ENCODE measurements at places on chromosomes 1 and 21. TPM values are rescaled to one million over a fixed set of nuclear protein-coding genes. Genes with fewer than 3 reads are reported as not detected.

Gene C4BPA
- not detected for total RNA-seq

GRCh38 chr1:67427947-67428346 lies 2.3 kb downstream of the SERBP1 start:
- no peak for DNase-seq

GRCh38 chr1:1603671-1604373 lies 3.9 kb upstream of the FNDC10 start:
- no peak for DNase-seq

Gene PRR9
- total RNA-seq = not detected

DNA sequence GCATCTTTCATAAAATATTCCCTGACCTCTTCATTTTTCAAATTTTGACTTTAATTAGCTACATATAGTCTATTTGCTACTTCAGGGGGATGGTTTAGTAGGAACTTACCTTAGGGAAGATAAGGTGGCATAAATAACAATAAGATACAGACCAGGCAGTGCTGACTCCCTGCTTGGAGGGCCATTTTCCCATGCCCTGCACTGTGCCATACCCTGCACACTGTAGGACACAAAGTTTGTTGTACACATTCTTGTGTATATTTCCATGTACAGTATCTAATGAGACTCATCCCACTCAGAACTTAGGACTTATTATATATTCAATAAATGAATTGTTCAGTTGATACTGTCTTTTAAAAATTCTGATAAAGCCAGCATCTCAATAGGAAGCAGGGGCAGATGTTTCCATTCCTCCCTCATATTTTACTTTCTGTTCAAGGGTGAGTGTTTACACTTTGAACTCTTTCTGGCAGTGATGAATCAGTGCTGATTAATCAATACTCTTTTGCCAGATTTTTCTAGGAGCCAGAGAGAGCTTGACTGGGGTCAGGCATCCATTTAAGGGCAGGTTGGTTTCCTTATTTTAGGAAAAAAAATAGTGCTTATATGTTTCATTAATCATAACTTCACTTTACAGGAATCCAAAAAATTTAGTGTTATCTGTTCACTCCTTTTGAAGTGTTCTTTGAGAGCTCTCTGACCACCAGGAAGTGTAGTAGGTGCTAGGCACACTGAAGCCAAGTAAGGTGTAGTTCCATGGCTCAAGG lies 30.6 kb downstream of the MPZL1 start:
- no peak for DNase-seq

DNA sequence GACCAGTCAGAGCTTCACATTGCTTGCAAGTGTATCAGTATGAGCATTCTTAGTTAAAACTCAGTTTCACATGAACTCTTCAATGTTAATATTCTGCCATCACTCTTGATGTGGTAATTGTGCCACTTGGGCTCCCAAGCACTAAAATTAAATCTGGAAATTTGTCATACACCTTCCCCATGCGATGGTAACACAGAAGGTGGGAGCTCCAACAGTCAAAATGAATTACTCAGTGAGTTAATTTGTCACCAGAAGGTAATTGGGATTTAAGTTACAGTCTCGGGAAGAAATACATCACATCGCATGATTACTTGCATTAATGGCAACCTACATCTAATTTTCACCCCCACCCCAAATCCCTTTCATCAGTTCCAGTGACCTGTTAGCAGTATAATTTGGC lies 376.5 kb upstream of the DAB1 start:
- DNase-seq = no peak

- peak; percentile 8 for DNase-seq
Observed at GRCh38 chr1:5329068-5329739, 663.0 kb downstream of the NPHP4 start.

DNA sequence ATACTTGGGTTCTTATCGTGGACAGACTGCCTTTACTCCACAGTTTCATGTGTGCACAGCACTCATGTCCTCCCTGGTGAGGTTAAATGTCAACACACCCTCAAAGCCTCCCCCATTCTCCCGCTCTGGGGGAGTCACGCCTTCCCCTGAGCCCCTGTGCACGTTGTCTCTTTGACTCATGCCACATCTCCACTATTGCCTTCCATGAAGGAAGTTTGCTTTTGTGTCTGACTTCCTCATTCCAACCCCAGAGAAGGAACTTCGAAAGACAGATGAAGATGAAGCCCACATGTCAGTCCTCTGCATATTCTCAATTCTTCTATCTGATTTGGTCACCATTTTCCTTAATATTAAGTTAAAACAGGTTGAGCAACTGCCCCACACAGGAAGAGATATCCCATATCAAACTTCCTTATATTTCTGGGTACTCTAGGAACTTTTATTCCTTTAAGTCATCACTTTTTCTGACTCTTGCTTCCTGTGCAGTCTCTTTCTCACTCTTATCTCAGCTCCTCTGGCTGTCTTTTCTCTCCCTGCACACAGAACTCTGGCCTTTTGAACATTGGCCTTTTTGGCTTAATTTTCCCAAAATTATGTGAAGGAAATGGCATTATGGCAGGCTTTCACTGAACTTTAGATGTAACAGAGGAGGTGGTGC lies 41.5 kb downstream of the C4BPA start:
- DNase-seq = no peak

DNA sequence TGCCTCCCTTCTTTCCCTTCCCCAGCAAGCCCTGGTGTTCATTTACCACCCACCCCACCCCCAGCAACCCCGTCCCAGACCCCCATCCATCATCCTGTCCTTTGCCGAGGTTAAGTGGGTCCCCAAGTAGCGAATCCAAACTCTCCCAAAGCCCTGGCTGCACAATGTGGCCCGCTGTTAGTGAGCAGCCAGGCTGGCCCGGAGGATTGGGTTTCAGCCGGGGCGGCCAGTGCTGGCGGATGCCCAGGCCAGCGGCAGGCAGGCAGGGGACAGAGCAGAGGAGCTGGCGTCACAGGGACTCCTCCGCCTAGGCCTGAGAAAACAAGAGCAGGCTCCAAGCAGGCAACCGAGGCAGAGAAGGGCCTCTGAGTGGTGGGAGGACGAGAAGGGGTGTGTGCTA lies 61.4 kb downstream of the EPHB2 start:
- no peak for DNase-seq

DNA sequence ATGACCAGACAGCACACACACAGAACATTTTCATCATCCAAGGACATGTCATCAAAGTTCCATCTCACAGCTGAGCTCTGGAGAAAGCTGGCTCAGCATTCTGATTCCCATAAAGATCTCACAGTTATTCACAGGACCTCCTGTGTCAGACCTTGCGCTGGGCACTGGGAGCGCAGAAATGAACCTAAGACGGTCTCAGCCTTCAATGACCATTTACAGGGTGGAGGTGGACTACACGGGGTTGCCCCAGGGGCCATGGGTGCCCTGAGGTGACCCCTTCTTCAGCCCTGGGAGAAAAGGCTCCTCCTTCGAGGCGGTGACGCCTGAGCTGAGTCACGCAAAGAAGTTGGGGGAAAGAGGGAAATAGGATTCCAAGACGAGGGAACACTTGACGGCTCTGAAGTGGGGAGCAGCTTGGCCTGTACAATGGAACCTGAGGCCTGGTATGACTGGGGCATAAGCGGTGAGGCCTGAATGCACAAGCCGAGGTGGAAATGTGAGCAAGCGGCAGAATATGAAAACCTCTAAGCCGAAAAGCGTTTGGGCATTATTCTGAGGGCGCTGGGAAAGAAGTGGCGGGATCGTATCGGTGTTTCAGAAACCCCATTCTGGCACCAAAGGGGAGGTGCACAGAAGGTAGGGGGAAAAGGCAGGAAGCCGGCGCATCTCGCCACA lies 797 bp downstream of the CC2D1B start:
- DNase-seq = peak; percentile 10

DNA sequence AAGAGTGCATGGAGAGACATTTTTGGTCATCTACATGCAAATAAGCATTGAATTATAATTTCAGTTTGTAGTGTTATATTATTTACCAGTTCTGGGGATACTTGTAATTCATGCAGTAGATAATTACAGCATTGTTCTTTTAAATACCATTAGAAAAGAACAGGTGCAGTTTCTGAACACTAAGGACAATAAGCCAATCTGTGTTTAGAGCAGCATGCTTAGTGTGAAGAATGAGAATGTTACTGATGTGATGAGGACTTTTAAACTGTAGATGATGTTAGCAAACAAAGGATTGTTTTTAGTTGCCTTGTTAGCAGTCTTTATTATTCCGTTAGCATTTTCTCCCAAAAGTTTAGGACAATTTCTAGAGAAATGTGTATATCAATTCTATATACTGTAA lies 348.3 kb downstream of the BRINP3 start:
- DNase-seq = no peak

DNA sequence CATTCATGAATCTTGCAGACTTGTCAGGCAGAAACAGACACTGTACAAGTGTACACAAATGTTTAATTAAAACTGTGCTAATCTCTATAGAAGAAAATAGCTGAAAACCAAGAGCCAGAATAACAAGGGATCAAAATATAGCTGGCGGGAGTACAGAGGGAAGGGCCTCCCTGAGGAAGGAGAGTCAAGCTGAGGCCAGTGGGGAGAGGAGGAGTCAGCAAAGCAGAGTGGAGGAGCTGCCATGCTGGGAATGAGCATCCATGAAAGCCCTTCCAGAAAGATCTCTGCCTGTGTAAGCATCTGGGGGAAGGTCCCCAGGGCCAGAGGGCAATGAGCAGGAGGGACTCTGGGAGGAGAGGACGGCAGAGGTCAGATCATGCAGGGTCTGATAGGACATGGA lies 15.1 kb downstream of the SLAMF8 start:
- DNase-seq = no peak

Gene TAS1R1
- not detected for total RNA-seq

GRCh38 chr1:166418344-166418933 lies 251.6 kb upstream of the FAM78B start:
- DNase-seq = no peak

DNA sequence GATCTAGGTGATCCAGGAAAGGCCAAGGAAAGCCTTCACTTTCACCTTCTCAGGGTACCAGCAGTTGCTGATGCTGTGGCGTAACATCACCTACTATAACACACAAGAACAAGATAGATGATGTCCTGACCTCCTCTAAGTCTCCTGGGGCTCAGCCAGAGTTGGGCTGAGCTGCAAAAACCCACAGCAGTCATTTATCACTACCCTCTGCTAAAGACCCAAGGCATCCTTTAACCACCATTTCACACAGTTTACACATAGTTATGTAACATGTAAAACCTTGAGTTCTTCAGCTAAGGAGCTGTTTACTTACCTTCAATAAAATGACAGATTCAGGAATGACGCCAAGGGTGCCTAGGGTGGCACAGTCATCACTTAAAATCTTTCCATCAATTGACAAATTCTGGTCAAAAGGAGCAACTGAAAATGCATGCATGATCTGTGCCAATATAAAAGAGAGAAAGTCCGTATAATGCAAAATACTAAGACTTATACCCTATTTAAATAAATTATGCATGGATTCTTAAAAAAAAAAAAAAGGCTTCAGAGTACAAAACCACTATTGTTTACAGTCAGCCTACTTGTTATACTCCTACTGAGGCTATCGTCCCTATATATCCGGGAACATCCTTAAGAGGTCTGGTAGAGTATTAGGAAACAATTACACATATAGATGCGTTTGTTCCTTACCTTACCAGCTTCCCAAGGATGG lies 20.7 kb upstream of the RAP1GAP start:
- no peak for DNase-seq

DNA sequence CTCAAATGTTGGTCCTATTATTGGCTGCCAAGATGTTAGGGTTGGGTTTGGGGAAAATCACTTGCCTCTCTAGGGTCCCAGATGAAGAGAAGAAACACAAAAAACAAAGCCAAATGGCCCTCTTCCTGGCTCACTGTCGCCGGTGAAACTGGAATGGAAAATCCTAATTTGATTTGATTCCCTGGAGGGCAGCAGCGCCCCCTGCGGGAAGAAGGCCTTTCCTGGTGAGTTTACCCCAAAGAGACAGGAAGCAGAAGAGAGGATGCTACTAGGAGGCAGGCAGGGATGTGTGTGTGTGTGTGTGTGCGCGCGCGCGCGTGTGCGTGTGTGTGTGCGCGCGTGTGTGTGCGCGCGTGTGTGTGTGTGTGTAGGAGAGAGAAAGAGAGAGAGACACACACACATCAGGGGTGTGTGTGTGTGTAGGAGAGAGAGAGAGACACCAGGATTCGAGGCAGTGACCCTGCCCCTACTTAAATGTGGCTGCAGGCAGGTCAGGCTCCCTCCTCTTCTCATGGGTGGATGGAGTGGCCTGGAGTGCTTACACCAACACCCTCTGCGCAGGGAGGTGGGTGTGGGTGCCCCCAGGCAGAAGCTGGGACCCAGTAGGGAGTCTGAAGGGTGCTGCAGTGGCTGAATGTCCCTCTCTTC lies 3.1 kb upstream of the SELENON start:
- DNase-seq = peak; percentile 87

- no peak for DNase-seq
Observed at GRCh38 chr1:78797108-78797781, 147.6 kb downstream of the IFI44 start.

DNA sequence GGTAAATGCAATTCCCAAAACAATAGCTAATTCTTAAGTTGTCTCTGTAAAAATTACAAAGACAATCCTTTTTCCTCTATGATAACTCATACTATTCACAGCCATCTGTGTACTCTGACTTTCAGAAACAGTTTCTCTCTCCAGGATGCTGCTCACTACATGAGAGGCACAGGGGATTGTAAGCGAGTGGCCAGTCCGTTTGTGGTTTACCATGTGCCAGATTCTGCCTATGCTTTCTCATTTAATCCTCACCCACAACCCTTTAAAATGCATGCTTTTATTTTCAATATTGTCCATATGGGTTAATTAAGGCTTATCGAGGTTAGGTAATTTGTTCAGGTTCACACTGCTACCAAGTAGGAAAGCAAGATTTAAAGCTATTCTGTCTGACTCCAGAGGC lies 23.0 kb downstream of the RGS1 start:
- DNase-seq = no peak

GRCh38 chr1:37890378-37891014 lies 31.1 kb upstream of the MTF1 start:
- no peak for DNase-seq

DNA sequence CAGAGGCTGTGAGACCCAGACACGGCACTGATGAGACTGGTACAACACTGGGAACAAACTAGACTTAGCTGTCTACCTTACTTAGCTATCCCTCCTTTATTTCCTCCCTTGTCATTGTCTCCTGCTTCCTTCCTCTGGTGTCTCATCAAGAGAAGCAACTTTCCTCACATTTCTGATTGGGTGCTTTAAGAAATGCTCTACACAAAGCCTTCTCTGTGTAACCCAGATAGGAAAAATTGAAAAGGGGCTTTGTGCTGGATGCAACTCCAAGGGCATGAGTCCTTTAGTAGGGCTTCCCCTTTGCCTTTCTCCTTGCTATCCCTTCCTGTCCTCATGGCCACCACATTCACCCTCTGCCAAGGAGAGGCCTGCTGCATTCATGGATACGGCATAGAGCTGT lies 274.5 kb downstream of the VAV3 start:
- DNase-seq = no peak

GRCh38 chr1:227356620-227357146 lies 38.4 kb upstream of the CDC42BPA start:
- no peak for DNase-seq

DNA sequence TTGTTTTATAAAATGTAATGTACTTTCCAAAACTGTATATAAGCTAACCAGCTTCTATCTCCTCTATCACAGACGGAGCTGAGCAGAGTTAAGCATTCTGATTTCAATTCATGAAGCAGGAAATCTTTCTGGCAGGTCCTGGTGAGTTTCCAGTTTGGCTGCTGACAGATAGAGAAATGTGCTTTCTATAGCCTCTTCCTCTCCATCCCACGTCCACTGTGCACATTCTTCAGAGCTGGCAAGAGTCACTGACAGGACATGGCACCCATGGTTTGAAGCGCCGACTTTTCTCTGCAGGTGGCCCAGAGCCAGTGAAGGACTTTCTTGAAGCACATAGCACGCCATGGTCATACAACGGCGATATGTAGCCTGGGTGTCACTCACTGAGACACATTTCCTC lies 52.3 kb upstream of the POU2F1 start:
- no peak for DNase-seq

Measured in CD8-positive, alpha-beta memory T cell (primary cell).